ENCODE measurements at places on chromosomes 11 and 22.

- DNase-seq, result no peak
Observed at GRCh38 chr11:27459191-27459590, 13.4 kb downstream of the LGR4 start.

DNA sequence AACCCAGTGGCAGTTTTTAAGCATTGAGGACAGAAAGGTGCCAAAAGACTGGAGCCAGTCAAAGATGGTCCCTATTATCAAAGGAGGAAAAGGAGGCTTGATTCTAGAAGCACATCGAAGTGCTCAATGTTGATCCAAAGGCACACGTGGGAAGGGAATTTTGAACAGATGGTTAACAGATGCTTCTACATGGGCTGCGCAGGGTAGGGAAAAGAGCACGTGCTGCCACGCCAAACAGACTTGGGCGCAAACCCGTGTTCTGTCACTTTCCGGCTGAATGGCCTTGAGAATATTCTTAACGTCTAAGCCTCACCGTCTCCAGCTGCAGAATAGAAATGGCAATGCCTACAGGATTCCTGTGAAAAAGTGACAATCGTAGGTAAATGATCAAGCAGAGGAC is 217.9 kb upstream of the MTNR1B start:
- DNase-seq, result no peak

DNA sequence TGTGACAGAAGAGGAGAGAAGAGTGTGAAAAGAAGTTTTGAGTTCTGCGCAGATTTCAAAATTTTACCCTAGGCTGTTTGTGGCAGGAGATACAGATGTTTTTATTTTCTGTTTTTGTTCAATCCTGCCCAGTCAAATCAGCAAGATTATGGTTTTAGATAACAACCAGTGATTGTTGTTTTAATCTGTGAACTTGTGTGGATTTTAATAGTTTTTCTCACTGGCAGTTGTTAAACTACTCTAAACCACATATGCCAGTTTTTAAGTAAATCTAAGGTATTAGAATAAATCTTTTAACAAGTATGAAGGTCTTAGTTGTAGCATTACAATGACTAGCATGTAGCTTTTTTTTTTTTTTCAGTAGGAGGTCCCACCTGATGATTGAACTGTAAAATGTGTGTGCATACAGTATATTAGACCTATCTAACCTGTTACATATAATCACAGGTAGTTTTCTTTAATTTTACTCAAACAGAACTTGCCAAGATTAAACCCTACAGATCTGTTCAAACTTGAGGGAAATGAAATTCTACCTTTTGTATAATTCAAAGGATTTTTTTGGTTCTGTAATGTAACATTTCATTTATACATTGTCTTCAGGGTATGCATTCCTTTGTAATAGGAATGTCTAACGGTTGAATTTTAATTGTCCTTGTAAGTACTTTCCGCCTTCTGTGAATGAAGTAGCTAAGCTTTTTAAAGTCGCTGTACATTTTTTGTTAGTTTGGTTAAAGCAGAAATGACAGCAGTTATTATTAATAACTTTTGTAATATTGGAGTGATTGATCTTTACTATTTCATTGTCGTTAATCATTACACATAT is 13.3 kb downstream of the ATXN10 start:
- DNase-seq, result no peak

- no peak for DNase-seq
Observed at GRCh38 chr22:36433318-36434231, 45.8 kb upstream of the MYH9 start.

DNA sequence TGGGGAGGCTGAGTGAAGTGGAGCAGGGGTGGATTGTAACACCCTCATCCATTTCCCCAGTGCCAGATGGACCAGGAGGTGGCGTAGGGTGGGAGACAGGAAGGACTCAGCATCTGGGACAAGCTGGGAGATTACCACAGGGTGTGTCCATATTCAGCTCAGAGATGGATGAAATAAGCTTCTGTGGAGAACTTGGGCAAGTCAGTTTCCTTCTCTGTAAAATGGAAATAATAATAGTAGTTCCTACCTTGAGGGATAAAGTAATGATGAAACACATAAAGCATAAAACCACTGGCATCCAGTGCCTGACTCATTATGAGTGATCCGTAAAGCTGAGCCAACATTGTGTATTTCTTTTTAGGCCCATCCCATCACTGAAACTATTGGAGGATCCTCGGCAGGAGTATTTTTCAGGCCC is 607 bp upstream of the ROBO4 start:
- no peak for DNase-seq

- no peak for DNase-seq
Observed at GRCh38 chr11:8658321-8659057, 24.0 kb downstream of the TRIM66 start.

DNA sequence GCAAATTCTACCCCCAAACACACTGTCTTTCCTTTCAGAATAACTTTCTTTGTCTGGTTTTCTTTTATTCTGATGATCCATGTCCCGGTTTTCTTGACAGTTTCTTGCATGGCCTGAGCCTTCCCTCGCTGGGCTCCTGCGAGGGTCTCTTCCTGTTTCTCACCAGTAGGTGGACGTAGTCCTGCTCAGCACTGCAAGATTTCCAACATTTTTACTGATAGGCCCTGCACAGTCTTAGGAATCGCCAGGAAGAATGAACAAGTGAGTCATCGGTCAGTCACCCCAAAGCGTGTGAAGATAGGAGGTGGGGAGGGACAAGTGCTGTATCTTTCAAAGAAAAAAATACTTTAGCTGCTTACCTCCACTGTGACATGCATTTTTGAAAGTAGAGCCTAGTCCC is 16.9 kb upstream of the KIRREL3 start:
- DNase-seq, result no peak

DNA sequence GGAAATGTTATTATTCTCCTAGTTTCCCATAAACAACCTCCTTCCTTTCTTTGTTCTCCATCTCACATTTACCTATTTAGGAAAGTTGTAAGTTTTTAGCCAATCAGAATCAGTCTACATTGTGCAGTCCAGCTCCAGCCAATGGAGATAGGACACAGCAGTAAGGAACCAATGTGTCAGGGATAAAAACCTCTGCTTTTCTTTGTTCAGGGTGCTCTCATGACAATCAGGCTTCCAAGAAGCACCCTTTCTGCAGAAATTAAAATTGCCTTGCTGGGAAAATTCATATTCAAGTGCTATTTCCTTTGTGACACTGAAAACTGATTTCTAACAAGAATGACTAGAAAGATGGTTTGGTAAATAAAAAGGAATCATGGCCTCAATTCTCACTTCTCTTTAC is 14.6 kb downstream of the SCGB2A1 start:
- DNase-seq, result no peak

DNA sequence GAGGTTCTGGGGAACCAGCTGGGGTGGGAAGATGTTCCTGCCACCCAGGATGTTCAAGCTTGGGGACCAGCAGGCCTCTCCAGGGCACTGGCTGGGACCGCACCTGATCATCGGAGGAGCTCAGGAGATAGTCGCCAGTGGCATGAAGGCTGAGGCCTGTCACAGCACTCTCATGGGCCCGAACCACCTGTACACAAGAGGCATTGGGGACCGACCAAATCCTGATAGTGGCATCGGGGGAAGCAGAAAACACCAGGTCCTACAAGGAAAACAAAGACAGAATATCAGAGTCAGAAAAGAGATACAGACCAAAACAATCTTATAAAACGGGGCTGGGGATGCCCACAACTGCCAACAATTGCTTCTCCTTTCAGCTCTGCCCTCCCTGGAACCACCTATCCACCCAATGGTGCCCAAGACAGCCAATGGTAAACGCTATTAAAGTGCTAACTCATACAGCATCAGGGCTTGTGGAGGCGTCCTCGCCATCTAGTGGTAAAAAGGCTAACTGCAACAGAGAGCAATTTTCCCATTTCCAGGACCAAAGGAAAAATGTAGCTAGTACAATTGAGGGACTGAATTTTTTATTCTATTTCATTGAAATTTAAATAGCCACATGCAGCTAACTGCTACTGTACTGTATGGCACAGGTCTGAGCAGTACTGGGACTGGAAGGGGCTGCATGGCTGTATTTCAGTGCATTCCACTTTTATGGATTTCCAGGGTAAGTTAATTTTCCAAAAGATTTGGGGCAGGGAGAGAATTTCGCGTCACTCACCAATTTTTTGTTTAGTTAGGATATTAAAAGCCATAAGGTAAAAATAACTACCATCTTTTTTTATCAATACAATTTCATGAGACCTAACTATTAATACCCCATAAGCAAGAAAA is 7.1 kb downstream of the PRPF19 start:
- DNase-seq, result no peak

GRCh38 chr22:31230155-31230870 is 18.2 kb downstream of the LIMK2 start:
- no peak for DNase-seq

GRCh38 chr11:94926271-94926625 is 47.1 kb downstream of the CWC15 start:
- DNase-seq, result no peak
